ENCODE measurements at places on chromosomes 7 and 10. TPM values are rescaled to one million over a fixed set of nuclear protein-coding genes. Genes with fewer than 3 reads are reported as not detected.

Gene HGF
- total RNA-seq, result not detected

Gene GPR26
- not detected for total RNA-seq

Gene HDAC9
- 159 TPM for total RNA-seq

Gene ZNF736
- total RNA-seq, result 8.6 TPM

Gene FXYD4
- total RNA-seq, result not detected

Gene TMEM176A
- 6.1 TPM for total RNA-seq

Gene LMOD2
- total RNA-seq, result not detected

- DNase-seq, result no peak
These were observed 94.9 kb upstream of the ABCB5 start for GRCh38 chr7:20520530-20520929.

- peak; percentile 25 for DNase-seq
These were observed 143.2 kb upstream of the RET start for GRCh38 chr10:42933448-42934340.

- DNase-seq, result no peak
These were observed 186.5 kb upstream of the NRG3 start for GRCh38 chr10:81688459-81688858.

DNA sequence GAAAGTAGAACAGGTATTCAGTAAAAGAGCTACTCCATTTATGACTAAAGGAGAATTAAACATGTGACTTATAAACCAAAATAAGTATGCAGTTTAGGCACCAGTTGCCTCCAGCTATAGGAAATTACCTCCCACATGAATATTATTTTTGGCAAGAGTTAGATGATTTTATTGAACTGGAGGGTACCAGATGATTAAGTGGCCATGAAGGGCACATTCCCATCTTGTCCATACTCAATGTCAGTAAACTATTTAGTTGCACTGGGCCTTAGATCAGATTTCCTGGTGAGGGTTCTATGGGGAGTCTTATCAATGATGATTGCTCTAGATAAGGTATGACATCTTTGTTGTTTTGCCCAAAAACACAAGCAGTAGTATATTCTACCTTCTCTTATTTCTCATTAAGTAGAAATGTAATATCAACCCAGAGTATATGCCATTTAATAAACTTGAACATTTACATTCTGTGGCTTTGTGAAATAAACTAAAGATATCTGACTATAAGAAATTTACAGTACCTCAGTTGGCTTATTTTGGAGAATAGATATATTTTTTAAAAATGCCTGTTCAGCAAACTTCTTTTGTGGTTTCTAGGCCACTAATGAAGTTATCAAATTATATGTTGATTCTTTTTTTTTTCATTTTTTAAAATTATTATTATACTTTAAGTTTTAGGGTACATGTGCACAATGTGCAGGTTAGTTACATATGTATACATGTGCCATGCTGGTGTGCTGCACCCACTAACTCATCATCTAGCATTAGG, 145.3 kb downstream of the SEMA3A start:
- no peak for DNase-seq

DNA sequence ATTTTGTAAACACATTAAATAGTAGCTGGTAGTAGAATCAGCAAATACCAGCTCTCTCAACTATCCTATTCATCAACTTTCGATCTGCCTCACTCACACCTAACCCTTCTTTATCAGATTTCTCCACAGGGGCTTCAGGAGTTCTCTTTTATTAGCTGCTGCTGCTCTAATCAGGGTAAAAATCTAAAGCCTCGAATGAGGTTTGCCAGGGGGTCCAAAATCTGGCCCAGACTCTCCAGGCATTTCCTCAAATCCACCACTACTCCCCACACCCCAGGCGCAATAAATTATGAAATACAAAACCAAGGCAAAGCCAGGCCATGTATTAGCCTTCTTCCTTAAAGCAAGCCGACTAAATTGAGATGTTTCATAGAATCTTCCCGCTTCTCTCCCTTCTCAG, 2.3 kb downstream of the RNF216 start:
- no peak for DNase-seq

DNA sequence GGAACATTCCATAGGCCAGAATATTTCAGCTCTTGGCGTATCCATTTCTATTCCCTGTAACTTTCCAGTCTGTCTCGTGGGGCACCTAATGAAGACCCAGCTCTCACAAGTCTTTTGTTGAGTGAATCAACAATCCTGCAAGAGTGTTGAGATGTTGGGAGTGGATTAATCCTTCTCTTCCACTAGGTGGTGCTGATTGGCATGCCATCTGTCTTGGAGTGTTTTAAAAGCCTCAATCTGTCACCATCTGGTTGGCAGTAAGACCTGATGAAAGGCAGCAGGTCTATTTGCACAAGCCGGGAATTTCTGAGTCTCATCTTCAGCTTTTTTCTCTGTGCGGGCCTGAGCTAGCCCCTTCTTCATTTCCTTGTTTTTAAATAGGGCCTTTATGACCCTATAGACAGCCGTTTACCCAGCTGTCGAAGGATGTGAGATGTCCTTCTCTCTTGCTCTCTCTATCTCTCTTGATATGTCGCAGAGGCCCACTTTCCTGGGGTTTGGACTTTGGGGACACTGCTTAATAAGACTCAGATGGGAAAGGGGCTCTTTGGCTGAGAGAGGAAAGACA, 180.5 kb downstream of the ZNF365 start:
- peak; percentile 22 for DNase-seq

DNA sequence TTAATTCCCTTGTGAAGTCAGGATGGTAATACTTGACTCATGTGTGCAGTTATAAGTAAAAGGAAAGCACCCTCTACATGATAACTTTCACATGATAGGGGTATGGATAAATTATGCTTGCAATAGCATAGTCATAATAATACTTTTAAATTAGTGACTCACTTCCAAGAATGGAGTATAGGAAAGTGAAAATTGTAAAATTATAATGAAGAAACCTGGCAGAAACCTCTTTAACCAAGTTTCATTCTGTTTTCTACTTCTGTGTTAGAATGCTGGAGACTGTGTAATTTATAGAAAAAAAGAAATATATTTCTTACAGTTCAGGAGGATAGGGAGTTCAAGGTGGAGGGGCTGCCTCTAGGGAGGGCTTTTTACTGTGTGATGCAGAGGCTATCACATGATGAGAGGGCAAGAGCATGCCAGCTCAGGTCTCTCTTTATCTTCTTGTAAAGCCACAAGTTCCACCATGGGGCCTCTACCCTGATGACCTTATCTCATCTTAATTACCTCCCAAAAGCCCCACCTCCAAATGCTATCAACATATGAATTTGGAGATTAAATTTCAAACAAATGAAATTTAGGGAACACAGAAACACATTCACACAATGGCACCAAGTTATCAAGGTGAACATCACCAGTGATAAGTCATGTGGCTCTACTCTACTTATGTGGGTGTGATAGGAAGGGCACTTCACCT, 43.2 kb downstream of the HDAC9 start:
- no peak for DNase-seq

DNA sequence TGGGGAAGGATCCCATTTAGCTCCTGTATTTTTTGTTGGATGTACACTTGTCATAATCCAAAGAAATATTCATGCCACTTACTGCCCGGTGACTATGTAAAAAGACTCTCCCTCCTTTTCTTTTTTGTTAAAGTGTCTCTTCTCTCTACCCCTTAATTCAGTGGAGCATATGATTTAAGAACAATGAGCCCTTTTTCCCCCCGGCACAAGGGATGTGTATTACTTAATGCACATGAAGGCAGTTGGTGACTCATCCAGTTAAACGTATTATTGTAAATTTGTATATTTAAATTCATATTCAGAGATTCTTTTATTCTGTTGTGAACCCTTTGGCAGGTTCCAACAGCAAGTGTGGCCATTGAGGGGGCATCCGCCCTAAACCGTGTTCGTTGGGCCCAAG, 241.9 kb downstream of the SLC25A13 start:
- no peak for DNase-seq

DNA sequence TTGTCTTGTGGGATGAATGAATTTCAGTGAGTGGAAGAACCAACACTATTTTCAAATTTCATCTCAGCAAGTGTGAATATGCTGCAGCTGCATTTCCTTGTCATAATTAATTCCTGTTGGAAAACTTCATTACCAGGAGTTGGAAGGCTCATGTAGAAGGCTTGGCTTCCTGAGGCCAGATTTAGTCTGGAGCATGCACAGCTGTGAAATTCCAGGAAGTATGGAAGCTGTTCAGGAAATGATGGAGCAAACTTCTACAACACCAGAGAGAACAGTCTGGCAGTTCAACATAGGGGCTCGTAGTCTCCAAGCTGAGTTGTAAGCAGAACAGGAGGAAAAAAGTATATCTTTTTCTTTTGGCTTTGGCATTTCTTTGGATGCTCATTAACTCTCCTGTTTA, 1439.9 kb upstream of the CELF2 start:
- DNase-seq, result no peak

DNA sequence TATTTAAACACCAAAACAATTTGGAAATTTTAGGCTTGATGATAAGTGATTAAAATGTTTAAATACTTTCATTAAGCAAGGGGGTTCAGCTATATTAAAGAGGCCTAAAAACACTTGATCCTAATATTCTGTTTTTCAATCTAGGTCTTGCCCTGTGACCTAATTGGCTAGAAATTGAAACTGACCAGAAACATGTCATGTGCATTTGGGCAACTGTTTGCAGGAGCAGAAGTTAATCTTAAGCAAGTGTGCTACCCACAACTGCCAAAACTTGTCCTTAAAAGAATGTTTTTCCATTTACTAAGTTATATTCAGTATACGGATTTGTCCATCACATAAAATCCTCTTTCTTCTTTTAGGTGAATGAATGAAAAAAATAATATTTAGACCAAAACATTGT, 167.3 kb downstream of the PPP1R3A start:
- no peak for DNase-seq

GRCh38 chr7:151705636-151706276, 171.2 kb downstream of the PRKAG2 start:
- peak; percentile 58 for DNase-seq

GRCh38 chr7:35257251-35258124, 3.6 kb upstream of the TBX20 start:
- no peak for DNase-seq

- DNase-seq, result no peak
These were observed 8.8 kb upstream of the FGL2 start for GRCh38 chr7:77208416-77208815.

GRCh38 chr7:65268782-65269149, 104.9 kb upstream of the ZNF92 start:
- DNase-seq, result no peak

DNA sequence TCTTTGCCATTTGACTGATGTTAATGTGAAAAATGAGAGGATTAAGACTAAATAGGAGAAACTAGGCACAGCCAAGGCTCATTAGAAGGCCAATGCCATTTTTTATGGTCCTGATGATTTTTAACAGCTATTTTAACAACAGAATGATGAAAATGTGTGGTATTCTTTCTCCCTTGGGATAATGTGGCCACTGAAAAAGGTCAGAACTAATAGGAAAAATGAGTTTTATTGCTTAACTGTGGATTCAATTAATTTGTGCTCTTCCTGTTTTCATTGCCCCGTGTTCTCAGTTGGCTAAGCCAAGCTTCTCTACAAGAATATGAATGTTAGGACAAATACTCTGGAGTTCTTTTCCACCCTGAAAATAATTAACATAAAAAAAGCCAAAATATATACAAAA, 56.6 kb downstream of the BMPER start:
- no peak for DNase-seq

- no peak for DNase-seq
These were observed 830 bp upstream of the BMI1 start for GRCh38 chr10:22319980-22320558.

GRCh38 chr10:74012480-74012879, 14.6 kb downstream of the VCL start:
- DNase-seq, result no peak

DNA sequence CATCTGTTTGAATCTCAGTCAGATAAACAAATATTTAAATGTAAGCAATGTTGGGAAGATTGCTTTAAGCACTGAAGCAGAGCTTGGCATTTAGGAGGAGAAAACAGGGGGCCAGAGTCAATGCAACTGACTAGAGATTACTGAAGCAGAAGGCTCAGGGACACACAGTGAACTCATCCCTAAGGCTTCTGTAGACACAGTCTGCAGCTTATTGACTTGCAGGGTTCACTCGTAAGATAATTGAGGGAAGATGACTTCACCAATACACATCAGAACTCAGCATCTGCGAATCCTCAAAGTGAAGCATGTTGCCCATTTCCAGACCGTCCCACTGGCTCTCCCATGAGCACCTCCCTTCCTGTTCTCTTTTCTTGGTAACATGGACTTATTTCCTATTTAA, 363.4 kb upstream of the PFKP start:
- DNase-seq, result no peak

- peak; percentile 61 for DNase-seq
These were observed 3.8 kb upstream of the GTF2IRD1 start for GRCh38 chr7:74449809-74450397.

DNA sequence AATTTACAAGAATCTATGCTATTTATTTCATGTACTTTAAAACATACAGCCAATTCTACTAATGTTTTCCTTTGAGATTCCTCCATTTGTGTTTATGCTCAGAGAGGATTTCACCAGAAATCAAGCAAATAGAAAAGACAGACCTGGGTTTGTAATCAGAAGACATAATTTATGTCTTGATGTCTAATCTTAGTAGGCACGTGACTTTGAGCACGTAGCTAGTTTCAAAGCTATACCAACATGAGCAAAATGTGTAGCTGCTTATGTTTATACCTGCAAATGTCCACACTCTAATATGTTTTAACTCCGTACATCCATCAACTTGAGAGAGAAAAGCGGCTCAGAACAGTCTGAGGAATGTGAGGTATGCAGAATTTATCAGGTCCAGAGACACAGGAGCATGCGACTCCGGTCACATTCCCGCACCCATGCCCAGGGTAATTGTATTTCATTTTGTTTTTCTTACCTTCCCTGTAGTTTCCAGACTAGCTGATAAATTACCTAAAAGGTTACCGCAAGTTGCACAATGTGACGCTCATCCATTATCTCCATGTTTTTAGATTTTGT, 40.0 kb downstream of the SVOPL start:
- DNase-seq, result no peak
